ENCODE measurements at places on chromosomes 12 and 14. TPM values are rescaled to one million over a fixed set of nuclear protein-coding genes. Genes with fewer than 3 reads are reported as not detected.

Gene TMEM119
- 2.0 TPM for total RNA-seq

Gene STAT6
- 108 TPM for total RNA-seq

- peak; percentile 86 for ATAC-seq
Measured at GRCh38 chr12:76558684-76559399, 729 bp downstream of the OSBPL8 start.

- no peak for ATAC-seq
Measured at GRCh38 chr12:93979189-93979588, 169.2 kb upstream of the PLXNC1 start.

DNA sequence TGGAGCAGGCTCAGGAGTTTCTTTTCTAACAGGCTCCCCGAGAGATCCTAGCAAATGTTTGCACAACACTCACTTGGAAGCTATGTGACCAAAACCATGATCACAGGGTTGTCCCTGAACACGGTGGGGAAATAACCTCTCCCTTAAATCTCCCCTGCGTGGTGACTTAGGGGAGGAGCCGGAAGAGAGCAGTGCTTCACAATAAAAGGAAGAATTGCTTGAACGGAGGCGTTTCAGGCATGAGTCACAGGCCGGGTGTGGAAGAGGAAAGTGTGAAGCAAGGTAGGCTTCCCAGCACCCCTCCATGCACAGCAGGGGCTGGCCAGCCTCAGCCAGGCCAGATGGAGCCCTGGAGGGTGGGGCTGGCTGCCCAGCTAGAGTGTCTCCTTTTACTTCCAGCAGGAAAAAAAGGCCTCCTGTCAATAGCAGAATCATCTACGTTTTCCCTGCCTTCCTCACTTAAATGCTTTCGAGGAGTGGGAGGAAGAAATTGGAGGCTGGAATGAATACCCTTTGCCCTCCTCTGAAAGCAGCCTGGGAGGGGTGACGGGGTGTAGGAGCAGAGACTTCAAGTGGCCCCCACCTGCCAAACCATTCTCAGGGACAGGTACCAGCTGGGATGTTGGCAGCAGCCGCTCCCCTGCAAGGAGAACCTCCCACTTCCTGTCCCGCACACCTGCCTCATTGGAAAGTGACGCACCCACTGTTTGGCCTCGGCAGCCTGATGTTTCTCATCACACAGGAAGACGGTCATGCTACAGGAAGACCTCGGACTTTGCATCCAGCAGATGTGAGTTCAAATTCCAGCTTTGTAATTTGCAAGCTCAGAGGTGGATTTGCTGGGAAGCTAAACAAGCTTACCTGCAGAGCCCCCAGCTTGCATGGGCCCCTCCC is 30.1 kb upstream of the PPP2R5C start:
- ATAC-seq, result peak; percentile 94

GRCh38 chr12:67698672-67699581 is 50.4 kb downstream of the DYRK2 start:
- ATAC-seq, result peak; percentile 17

- ATAC-seq, result no peak
Measured at GRCh38 chr12:122584177-122584863, 57.3 kb downstream of the KNTC1 start.

DNA sequence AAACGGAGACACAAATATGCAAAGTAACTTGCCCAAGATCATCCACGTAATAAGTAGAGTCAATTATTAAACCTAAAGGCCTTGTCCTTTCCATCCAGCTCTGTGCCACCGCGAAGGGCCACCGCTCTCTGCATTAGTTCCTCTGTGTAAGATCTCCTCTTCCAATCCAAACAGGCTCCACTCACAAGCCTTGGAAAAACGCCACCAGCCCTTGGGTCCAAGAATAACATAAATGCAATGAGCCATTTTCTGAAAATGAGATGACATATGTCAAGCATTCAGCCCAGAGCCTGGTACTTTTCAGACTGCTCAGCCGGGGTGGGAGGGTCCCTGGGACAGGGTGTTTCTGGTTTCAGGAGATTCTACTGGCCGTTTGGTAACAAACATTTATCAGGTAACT is 30.0 kb downstream of the DGLUCY start:
- no peak for ATAC-seq

DNA sequence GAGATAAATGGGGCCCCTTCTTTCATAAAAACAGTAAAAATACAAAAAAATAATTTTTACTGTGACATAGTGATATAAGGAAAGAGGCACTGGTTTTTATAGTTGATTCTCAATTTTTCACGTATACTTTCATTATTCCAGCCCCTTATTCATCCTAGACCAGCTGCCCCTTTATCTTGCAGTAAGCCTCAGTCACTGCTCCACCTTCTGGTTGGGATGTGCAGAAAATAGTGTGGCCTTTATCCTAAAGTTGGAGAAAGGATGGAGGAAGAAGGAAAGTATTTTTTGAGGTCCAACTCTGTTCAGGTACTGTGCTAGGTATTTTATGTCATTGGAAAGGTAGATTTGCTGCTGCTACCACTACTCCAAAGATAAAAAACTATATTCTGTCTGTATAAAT is 172.7 kb downstream of the ANO6 start:
- no peak for ATAC-seq

GRCh38 chr14:94170136-94170535 is 4.0 kb upstream of the PPP4R4 start:
- no peak for ATAC-seq

- no peak for ATAC-seq
Measured at GRCh38 chr12:71107936-71108335, 49.9 kb downstream of the TSPAN8 start.

DNA sequence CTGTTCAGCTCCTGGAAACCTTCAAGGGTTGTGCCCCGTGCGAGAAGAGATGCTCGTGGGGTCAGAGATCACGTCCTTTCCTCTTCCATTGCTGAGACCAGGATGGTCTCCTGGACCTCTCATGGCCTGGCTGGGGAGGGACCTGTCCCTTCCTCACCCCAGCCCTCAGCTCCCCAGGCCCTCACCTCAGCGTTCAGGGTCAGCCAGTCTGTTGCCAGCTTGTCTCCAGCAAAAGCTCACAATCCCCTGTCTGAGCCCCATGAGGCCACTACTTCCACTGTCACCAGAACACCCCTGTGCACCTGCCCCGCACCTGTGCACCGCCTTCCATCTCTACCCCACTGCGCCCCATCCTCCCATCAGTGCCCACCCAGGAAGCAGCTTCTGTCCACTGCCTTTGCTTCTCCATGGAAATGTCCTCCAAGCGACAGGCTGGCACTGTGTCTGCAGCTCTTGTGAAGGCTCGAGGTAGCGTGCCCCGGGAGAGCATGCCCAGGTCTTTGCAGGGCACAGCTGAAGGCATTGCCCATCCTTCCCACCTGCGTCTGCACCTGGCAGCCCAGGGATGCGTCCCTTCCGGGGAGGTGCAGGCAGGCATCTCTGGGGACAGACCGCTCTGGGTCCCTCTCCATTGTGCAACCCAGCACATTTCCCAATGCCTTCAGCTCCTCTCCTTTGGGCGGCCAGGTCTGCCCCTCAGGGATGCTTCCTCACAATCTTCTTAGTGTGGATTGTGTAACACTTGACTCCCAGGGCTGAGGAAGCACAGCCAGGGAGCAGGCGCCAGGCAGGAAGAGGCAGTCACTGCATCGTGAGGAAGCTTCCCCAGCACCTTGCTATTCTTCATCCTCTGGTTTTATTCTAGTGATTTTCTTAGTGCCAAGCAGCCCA is 179.6 kb downstream of the ADGRD1 start:
- no peak for ATAC-seq

DNA sequence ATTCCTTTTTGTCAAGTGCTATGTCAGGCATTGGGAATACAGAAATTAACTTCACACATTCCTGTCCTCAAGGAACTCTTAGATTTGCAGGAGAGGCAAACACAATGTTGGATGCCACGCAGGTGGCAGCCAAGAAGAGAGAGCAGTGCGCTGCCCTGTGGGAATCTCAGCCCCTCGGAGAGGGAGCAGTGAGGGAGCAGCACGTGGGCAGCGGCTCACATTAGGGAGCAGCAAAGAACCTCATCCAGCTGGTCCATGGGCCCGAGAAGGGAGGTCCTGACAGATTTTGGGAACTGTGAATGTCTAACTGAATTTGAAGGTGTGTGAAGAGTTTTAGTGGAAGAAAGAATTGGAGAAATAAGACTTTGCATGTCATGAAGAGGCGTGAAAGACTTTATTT is 47.2 kb upstream of the EVL start:
- ATAC-seq, result no peak

DNA sequence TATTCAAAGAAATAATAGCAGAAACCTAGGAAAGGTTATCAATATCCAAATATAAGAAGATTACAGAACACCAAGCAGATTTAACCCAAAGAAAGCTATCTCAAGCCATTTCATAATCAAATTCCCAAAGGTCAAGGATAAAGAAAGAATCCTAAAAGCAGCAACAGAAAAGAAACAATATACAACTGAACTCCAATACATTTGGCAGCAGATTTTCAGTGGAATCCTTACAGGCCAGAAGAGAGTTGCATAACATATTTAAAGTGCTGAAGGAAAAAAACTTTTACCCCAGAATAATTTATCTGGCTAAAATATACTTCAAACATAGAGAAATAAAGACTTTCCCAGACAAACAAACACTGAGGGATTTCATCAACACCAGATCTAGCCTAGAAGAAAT is 54.3 kb downstream of the DENND5B start:
- ATAC-seq, result no peak

Data from esophagus mucosa (tissue), 1 donor.